Right hindlimb (tissue), 1 donor: ENCODE measurements at places on chromosomes 12 and 14.

DNA sequence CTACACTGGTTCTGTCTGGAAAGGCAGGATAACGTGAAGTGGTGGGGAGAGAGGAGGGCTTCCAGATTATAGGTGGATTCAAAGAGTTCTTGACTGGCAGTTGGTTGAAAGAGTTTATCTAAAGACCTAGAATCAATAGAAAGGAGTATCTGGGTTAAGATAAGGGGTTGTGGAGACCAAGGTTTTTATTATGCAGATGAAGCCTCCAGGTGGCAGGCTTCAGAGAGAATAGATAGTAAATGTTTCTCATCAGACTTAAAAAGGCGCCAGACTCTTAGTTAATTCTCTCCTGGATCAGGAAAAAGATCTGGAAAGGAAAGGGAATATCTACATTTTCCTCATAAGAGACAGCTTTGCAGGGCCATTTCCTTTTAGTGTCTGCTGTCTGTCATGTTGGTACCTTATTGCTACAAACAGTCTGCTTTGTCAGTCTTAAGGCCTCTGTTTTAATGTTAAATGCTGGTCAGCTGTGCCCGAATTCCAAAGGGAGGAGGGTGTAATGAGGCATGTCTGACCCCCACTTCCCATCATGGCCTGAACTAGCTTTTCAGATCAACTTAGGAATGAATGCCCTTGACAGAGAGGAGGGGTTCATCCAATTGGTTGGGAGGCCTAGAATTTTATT, 401.3 kb downstream of the FUT8 start:
- no peak for DNase-seq

DNA sequence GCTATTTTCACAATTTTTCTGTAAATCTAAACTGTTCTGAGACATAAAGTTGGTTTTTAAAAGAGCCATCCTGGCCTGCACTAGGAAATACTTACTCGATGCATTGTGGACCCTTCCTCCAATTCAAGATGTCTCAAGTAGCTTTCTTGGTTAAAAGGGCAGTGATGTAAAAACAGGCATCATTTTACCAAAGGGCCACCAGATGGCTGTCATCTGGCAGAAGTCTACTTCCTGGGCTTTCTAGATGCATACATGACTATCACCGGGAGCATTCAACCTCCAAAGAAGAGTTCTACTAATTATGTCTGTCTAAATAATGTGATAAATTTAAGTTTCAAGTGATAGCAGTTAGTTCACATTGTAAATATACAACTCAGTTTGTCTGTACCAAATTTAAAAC, 96.8 kb upstream of the FRMD6 start:
- DNase-seq: no peak

DNA sequence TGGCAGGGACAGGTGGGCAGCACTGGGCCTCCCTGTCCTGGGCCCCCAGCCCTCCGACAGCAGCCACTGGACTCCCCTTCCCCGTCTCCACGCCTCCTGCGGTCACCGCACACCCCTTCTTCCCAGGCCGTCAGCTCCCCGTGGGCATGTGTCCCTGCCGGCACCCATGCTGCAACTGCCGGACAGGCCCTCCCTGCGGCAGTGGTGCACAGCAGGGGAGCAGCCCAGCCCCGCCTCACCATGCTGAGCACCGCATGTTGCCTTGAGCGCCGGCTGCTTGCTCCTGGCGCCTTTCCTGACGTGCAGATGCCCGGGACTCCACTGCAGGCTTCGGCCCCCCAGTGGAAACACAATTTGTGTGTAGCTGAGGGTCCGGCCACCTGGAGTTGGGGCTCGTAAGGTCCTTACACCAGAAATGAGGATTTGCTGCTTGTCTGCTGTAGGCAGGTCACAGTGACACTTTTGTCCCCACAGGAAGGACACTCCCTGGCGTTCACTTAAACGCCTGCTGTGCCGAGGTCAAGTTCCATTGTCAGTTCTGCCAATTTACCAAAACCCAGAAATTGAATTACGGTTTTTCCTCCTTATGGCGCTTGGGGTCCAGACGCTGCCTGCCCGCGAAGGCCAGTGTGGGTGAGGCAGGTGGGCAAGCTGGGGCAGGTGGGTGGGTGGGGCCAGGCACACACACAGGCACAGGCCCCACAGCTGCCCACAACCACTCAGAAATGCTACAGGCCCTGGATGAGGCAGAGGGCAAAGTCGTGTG, 28.2 kb upstream of the MMP17 start:
- no peak for DNase-seq

DNA sequence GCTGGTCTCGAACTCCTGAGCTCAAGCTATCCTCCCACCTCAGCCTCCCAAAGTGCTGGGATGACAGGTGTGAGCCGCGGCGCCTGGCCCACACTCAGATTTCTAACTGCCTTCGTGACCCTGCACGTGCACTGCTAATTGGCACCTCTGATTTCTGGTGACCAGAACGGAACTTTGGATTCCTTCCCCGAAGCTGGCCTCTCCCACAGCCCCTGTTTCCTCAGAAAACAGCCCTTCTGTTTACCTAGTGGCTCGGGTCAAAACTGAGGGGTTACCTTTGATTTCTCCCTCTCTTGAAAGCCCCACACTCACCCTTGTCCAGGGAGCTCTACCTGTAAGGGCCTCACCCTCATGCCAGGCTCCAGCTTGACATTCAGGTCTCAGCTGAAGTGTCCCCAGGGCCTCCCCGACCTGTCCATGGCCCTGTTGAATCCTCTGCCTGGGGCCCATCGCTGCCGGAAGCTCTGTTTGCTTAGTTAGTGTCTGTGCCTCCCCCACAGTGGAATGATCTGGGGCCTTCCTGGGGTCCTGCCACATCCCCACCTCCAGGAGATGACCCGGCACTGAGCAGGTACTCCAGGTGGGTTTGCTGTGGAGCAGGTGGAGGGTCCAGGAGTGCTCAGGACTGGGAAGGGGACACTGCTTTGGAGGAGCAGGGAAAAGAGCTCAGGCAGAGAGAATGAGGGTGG, 24.4 kb upstream of the FAM181A start:
- no peak for DNase-seq

DNA sequence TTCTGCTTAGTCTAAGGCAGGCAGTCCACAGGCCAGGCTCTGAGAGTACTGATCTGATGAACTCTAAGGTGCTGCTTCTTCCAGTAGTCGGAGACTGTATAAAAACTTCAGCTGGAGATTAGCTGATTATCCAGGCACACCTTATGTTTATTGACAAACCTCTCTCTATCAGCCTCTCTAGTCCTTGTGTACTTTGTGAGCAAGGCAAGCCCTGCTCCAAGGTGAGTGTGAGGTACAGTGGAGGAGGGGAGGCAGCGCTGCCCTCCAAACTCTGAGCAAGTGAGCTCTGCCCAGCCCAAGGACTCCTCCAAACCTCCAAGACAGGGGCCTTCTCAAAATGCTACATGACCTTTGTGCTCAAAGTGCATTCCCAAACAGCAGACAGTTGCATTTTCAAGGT, 95.9 kb upstream of the CDKN3 start:
- no peak for DNase-seq

DNA sequence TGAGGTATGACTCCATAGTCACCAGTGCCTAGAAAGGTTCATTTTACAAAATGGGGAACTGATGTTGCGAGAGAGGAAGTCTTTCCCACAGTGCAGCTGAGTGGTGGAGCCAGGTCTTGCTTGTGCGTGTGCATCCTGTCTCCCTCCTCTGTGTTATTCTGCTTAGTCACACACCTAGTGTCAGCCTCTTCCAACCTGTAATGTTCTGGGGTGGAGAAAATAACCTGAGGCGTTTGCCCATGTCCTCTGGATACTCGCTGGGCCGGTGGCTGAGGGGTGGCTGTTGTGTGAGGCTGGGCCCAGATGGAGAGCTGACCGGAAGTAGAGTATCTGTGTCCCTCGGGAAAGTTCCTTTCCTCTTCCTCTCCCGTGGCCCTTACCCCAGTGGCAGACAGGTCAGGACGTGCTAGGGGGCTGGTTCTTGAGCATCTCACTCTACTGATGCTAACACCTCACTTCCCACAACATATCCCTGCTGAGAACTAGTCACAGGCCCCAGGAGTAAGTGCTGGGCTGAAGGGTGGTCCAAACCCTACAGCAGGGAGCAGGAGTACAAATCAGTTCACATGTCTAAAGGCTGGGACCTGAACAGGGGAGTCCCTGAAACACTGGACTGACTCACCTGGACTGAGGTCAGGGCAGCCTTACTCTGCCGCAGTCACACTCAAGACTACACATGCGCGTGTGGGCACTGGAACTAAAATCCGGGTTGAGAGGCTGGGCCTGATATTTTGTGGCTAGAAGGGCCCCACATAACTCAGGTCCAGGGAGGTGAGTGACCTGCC, 7.0 kb downstream of the MLF2 start:
- DNase-seq: no peak
